NCI-H345 (cell line): ENCODE measurements at places on chromosomes 3 and 15.

DNA sequence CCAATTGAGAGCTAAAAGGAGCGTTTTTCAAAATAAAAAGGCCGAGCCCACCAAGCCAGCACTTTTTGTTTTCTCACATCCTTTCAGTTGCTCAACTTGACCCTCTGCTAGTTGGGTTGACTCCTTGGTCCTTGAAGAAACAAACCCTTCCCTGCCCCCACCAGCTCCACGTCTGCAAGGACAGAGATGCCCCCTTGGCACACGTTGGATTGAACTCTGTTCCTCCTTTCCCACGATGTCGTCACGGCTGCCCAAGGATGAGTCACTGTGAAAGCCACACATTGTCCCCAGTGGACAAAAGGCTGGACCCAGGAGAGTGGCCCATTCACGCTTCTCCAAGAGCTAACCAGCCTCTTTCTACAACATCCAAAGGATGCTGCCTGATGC, 43.0 kb upstream of the SPATA12 start:
- DNase-seq = no peak

DNA sequence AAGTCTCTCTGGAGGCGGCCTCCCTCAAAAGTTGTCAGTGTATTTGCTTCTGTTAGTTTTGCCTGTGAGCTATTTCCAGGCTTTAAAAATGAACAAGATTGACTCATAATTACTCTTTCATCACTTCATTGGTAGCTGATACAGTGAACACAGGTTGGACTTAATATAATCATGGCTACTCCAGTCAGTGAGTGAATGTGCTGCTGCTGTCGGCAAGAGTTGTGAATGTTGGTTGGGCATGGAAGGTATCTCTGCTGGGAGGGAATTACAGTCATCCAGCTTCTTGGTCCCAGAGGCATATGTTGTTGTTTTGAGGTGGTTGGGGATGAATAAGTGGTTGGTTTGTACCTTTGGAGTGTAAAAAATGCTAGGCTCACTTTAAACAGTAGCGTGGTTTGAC, 11.5 kb downstream of the TCF12 start:
- DNase-seq = no peak

DNA sequence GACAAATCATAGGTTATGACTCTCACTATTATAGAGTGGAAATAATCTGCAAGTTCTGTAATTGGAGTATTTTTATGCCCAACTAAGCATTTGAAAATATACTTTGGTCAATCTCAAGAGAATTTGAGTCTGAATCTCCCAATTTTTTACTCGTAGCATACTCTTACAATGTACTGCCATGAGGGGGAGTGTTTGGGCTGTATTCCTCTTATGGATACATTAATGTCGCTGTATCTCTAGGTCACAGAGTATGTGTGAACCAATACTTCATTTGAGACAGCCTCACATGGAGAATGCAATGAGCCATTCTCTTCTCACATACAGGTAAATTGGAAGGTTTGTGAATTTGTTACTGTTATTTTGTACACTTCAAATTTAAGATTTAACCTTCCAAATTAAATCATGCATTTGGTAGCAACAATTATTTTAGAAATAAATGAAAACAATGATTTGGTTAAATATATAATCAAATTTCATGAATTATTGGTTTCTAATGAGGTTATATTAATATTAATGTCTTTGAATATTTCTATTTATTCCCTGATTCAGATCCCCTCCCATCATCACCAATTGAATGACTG, 5.5 kb upstream of the CD200 start:
- peak; percentile 38 for DNase-seq

GRCh38 chr3:73530022-73530396, 94.7 kb downstream of the PDZRN3 start:
- DNase-seq = no peak
